Left ventricle myocardium inferior (tissue), 1 donor: ENCODE measurements at places on chromosomes 7 and 10. TPM values are rescaled to one million over a fixed set of nuclear protein-coding genes. Genes with fewer than 3 reads are reported as not detected.

GRCh38 chr10:132587175-132587574 is 49.6 kb downstream of the INPP5A start:
- DNase-seq, result no peak

KLHL7 gene
- total RNA-seq, result 150 TPM

MRPL32 gene
- total RNA-seq, result 65.5 TPM

DNA sequence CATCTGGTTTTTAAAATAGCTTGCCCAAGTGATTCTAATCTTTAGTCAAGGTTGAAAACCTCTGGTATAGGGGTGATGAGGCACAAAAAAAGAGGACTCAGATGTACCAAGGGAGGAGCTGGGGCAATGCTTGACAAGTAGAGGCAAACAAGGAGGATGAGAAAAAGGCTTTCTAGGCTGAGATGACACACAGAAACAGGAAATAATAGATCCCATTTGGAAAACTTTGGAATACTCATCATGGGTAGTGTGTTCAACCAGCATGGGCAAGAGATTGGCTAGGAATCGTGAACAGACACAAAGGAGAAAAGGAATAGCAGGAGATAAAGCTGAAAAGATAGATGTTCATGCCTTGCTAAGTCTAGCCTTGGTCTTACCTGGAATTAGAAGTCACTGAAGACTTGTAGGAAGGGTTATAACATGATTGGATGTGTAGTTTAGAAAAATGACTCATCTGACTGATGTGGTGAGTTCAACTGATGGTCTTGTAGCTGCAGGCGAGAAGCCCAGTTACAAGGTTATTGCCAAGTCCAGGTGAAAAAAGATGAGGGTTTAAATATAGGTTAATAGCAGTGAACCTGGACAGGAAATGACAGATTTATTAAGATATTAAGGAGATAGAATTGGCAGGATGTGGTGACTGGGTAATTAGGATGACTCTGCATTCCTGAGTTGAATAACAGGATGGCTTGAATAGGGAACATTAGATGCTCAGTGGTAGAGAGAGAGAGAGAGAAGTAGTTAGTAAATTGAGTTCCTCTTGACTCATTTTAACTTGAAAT is 214.0 kb upstream of the LRGUK start:
- no peak for DNase-seq

DNA sequence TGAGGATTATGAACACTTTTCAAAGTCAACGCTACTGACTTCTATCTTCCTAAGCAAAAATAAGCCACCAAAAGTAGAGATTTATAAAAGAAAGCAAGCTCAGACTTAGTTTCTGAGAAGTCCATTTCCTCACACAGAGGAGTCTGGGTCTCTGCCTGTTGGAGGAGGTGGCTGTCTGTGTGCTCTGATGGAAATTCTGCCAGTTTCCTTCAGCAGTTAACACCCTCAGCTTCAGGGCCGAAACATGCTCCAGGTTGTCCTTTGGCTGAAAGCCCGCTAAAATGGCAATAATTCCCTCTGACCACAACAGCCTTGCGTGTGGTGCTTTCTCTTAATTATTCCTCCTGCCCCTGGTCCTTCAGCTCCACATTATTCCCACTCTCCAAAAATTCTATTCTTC is 127.8 kb upstream of the LAMB4 start:
- DNase-seq, result no peak

NRBF2 gene
- total RNA-seq, result 8.9 TPM

GRCh38 chr7:103025341-103025740 is 49.3 kb downstream of the FBXL13 start:
- DNase-seq, result no peak

DKK1 gene
- total RNA-seq, result not detected

- no peak for DNase-seq
These were observed 10.9 kb downstream of the SEC31B start for GRCh38 chr10:100508691-100509150.

DNA sequence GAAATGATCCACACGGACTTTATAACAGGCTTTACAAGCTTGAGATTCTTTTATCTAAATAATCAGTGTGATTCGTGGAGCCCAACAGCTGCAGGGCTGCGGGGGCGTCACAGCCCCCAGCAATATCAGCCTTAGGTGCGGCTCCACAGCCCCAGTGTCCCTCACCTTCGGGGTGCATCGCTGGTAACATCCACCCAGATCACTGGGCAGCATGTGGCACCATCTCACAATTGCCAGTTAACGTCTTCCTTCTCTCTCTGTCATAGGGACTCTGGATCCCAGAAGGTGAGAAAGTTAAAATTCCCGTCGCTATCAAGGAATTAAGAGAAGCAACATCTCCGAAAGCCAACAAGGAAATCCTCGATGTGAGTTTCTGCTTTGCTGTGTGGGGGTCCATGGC is 155.6 kb downstream of the EGFR start:
- no peak for DNase-seq

- DNase-seq, result no peak
These were observed 8.5 kb upstream of the IL2RA start for GRCh38 chr10:6070660-6071059.

- DNase-seq, result no peak
These were observed 773.2 kb downstream of the IPMK start for GRCh38 chr10:57494486-57494885.

PLEKHA1 gene
- 50.4 TPM for total RNA-seq
